ENCODE measurements at places on chromosomes 7 and 10. TPM values are rescaled to one million over a fixed set of nuclear protein-coding genes. Genes with fewer than 3 reads are reported as not detected.

Gene CRHR2
- 0.16 TPM for total RNA-seq

Gene LIPK
- total RNA-seq = not detected

Gene AKR1B15
- not detected for total RNA-seq

Gene SPRN
- 0.74 TPM for total RNA-seq

Gene CALML5
- total RNA-seq = not detected

Gene SPDYE5
- not detected for total RNA-seq

Gene CACNB2
- 40.4 TPM for total RNA-seq

Gene MAGI2
- 37.4 TPM for total RNA-seq

Measured in urinary bladder (tissue), 4 donors.